ENCODE measurements at places on chromosomes 2 and 18. TPM values are rescaled to one million over a fixed set of nuclear protein-coding genes. Genes with fewer than 3 reads are reported as not detected.

TMEFF2 gene
- total RNA-seq = not detected

CFAP221 gene
- not detected for total RNA-seq

ALK gene
- total RNA-seq = 0.19 TPM

ZNF892 gene
- 4.2 TPM for total RNA-seq

GRCh38 chr18:65415098-65415497 is 335.7 kb upstream of the CDH7 start:
- DNase-seq = no peak

GRCh38 chr18:31247574-31248199 is 70.3 kb upstream of the DSG1 start:
- DNase-seq = no peak

DNA sequence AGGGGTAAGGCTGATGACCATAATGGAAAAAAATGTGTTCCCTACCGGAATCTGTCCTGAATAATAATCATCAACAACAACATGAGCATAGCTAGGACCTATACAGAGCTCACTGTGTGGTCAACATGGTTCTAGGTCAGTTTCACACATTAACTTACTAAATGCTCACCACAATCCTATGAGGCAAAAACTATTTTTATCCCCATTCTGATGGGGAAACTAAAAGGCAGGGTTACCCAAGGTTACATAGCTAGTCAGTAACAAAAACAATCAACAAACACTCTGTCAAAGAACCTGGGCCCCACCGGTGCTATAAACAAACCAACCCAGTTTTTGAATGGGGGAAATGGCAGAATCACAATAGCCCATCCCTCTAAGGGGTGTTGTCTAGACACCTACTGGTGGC is 40.1 kb downstream of the AOX1 start:
- DNase-seq = no peak

DNA sequence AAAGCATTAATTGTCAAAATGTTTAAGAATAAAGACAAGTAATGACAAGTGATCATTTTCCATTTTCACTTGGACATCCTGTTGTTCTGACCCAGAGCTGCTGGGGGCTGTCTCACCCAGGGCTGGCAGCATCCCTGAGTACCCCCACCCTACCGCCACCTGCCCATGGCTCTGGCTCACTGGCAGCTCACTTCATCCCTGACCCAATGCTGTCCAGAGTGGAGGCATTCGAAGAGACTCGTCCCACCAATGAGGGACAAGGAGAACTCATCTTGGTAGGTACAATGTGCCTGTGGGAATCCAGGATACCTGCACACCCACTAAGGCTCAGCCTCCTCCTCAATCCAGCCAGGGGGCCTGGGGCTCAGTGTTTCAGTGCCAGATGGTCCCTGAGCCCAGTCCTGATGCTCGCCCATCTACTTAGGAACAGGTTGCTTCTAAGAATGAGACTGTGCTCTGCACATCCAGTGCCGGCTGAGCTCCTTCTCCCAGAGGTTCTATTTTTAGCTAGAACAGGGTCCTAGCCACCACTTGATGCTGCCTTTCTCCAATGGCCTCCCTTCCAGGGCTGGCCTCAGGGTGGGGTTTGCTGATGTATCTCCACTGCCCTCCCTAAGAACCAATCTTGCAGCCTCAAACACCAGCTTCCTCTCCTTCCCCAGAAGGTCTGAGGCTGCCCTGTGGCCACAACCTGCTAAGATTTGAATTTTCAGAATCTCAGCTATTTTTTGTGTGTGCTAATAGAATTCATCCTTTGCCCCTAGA is 53.7 kb downstream of the ADD2 start:
- no peak for DNase-seq

GRCh38 chr2:85048534-85048933 is 77.6 kb downstream of the KCMF1 start:
- no peak for DNase-seq

DNA sequence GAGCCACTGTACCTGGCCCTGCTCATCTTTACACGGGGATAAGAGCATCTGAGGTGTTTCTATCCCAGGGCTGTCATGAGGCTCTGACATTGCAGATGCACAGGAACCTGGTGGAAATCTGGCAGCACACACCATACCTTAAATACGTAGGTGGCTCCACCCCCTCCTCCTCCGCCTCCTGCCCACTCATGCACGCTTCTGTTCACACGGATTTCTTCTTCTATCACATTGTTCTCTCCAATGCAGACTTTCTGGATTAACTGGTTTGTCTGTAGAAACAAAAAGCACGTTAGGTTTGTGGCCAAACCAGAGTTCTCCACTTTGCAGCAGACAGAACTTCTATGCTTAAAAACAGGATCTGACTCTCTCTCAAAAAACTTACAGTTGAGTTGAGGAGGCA is 118.2 kb downstream of the CLIP4 start:
- DNase-seq = no peak

GRCh38 chr2:218397820-218398436 is 1.7 kb upstream of the CTDSP1 start:
- DNase-seq = no peak

GRCh38 chr18:62660691-62661090 is 54.6 kb upstream of the PHLPP1 start:
- DNase-seq = no peak

- DNase-seq = no peak
These were observed 39.7 kb upstream of the EPAS1 start for GRCh38 chr2:46257476-46257875.

- no peak for DNase-seq
These were observed 457.2 kb downstream of the PIK3C3 start for GRCh38 chr18:42412281-42412680.

DNA sequence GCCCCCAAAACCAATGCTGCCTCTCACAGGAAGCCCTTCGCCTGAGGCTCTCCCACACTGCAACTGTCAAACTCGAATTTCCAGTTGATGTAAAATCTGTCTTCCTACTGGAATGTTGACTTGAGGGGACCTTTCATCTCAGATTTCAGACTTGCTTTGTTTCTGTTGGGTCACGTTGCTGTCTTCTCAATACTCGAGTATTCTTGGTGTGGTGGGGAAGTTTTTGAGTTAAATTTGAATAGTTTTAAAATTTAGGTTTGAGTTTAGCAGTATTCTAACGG is 50.8 kb downstream of the AGAP1 start:
- no peak for DNase-seq

- no peak for DNase-seq
These were observed 517.1 kb upstream of the MYT1L start for GRCh38 chr2:2848198-2848597.
